ENCODE measurements at places on chromosomes 5 and 9.

DNA sequence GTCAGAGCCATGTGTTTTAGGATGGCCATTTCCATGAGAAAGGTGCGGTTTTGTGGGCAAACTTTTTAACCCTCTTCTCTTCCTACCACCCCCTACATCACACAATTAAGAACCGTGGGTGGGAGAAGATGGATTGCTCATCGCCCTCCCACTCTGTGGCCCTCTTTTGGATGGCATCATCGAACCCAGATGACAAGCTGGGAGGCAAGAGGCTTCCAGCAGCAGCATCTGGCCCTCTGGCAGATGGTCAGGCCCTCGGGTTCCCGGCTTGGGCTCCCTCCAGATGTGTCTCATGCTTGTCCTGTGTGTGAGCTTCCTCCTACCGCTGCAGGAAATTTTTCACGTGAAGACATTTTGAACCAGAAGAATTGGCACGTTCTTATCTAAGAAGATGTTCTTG is 199.9 kb downstream of the EBF1 start:
- DNase-seq: peak; percentile 2

- no peak for DNase-seq
These were observed 40.6 kb upstream of the STARD4 start for GRCh38 chr5:111552896-111553295.

- no peak for DNase-seq
These were observed 120.2 kb upstream of the TRIM32 start for GRCh38 chr9:116566677-116567488.

GRCh38 chr5:179530069-179530998 is 20.0 kb upstream of the RUFY1 start:
- DNase-seq: peak; percentile 80

DNA sequence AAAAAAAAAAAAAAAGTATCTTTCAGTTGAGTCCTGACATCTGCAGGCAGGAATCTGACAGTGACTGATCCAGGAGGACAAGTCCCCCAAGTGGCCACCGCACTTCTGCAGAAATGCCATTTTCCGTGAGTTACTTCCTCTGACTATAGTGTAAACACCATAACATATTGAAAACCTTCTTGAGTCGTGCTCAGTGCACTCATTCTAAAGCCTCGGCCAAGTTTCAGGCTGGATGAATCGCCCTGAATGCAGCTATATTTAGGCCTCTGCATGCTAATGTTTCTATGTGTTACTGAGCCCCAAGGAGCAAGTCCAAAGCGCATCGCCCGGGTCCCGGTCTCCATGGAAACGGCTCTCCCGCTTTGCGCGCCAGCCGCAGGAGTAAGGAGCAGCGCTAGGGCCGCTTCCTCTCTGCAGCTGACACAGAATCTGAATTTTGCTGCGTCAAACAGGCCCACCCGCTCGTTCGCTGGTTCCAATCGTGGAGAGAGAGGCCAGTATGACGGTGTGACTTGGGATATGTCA is 335.4 kb downstream of the MSX2 start:
- DNase-seq: peak; percentile 45

- DNase-seq: peak; percentile 15
These were observed 93.5 kb downstream of the SYK start for GRCh38 chr9:90894986-90895687.

GRCh38 chr5:59516161-59516560 is 377.4 kb downstream of the PDE4D start:
- DNase-seq: no peak

DNA sequence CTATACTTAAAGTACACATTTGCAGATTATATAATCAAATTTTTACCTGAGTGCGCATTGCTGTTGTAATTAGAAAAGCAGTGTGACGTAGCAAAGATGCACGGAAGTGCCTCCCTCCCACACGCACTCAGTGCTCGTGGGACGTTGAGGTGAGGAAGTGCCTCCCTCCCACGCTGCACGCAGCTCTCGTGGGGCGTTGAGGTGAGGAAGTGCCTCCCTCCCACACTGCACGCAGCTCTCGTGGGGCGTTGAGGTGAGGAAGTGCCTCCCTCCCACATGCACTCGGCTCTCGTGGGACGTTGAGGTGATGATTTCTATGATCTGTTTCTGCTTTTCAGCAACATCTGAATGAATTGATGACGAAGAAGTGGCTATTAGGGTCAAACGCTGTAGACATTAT is 21.0 kb downstream of the EXOC3 start:
- peak; percentile 78 for DNase-seq

GRCh38 chr5:87029951-87030350 is 237.7 kb upstream of the RASA1 start:
- no peak for DNase-seq

- no peak for DNase-seq
These were observed 3.3 kb downstream of the COL27A1 start for GRCh38 chr9:114158482-114159130.

DNA sequence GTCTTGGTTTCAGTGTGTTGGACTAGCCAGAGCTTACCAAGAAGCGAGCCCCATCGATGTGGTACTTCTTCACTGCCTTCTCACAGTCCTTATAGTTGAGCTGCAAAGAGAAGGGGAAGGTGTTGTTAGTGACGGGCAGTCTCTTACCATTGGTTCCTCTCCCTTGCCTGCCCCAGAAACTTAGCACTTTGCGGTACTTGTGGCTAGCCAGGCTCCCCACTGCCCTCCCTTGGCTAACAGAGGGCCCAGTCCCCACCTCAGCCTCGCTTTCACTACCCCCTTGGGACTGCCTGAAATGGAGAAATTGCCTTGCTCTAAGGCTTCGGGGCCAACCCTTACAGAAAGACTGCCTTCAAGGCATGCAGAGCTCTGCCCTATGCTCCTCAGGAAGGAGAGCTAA is 4.3 kb downstream of the LCP2 start:
- peak; percentile 68 for DNase-seq

DNA sequence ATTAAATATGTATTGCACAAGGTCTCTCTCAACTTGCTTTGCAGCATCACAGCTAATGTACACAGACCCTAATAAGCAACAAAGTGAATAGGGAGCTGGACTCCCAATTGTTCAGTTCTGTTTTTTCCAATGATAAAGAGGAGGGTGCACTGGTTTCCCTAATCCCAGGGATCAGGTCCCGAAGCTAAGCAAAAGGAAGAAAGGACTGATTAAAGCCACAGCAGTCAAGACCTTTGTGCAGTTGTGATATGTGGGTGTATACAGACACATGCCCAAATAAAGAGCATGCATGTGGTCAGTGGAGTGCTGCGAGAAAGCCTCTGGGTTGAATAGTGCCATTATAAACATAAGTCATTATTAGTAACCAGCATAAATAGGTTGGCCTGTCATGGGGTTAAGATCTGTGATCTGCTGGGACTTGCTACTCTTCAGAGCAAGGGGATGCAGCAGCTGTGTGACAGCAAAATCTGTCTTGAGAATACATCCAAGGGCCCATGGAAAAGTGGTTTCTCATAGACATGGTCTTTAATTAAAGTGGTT is 1863.1 kb upstream of the WWC1 start:
- no peak for DNase-seq

GRCh38 chr5:163565931-163566608 is 60.7 kb downstream of the MAT2B start:
- DNase-seq: peak; percentile 27

- no peak for DNase-seq
These were observed 71.0 kb downstream of the BRINP1 start for GRCh38 chr9:119298076-119298853.

GRCh38 chr9:98707166-98708102 is 1.3 kb downstream of the GABBR2 start:
- peak; percentile 64 for DNase-seq

DNA sequence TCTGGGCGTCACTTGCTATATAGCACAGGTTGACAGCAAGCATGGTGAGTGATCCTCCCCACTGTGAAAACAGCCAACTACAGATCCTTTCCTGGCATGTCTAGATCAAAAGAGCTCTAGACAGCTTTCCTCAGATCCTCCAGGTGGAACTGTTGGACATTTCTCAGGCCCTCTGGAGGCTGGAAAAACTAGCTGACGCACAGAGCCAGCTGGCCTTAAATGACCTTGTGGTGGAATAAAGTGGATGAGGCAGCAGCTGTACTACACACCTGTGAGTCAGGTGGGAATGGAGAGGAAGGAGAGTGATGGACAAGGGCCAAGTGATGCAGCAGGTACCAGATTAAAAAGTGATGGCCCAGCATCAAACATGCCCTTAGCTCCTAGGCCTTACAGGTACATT is 172.7 kb downstream of the TRIM32 start:
- DNase-seq: no peak

GRCh38 chr9:87543251-87543650 is 45.6 kb downstream of the DAPK1 start:
- no peak for DNase-seq

All from stimulated activated CD4-positive, alpha-beta T cell treated with anti-CD3 and anti-CD28 coated beads, Interleukin-15, amount 100 ng/mL, for 24 hours (primary cell).